Urinary bladder (tissue), 4 donors: ENCODE measurements at places on chromosomes 2 and 18. TPM values are rescaled to one million over a fixed set of nuclear protein-coding genes. Genes with fewer than 3 reads are reported as not detected.

DNA sequence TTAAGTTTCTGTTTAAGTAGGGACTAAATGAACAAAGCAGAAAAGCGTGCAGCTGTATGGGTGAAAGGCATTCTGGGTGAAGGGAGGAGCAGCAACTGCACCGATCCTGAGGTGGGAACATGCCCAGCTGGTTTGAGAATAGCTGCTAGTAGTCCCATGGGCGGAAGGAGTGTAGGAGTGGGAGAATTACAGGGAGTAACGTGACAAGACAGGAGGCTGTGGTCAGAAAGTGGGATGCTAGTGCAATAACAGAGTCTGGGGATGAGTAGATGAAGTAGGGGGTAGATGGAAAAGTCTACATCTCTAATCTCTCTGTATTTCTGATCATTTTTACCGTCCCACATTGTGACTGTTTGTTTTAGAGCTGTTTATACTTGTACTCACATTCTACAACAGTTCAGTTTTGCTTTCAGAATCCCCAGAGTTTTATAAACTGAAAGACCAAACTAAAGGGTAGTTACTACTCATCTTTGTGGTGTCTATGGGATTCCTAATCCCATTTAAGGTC, 118.9 kb downstream of the LCLAT1 start:
- DNase-seq = no peak

DNA sequence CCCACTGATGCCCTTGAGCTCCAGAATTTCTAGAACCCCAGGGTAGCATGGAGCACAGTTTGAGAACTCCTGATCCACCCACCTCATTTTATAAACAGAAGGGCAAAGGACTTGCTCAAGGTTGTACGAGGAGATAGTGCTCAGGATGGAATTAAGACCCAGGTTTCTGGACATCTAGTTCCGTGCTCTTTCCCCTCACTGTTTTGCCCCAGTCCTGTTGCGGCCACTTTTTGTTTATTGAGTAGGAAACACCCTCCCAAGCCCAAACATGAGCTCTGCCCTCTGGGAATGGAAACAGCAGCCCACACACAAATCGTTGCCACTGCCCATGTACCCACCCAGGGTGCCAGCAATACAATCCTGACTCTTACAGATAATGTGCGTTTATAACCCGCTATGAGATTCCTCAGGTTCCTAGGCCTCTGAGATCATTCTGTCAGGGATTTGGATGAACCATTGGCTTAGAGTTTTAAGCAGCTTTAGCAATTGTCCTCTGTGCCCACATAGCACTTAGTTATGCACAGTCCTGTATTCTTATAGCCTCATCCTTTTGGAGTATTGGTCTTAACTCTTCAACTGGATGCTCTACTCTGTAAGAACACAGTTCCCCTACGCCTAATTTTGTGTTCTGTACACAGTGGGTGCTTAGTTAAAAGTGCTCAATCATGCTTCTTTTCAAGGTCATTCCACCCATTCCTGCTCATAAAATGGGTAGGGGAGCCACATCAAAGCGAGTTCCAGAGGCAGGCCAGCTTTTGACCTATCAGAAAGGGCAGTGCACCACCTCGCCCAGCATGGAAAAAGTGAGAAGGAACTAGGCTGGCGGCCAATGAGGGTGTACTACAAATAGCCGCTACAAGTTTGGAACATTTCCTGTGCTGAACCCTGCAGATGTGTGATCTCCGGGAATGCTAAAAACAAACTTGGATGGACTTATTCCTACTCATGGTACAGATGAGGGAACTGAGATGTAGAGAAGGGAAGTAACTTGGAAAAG, 60.3 kb upstream of the IGFBP2 start:
- no peak for DNase-seq

GRCh38 chr2:80299661-80300060, 4.9 kb downstream of the LRRTM1 start:
- no peak for DNase-seq

DSC3 gene
- total RNA-seq = 9.4 TPM

- DNase-seq = no peak
Observed at GRCh38 chr2:12861344-12861930, 144.7 kb downstream of the TRIB2 start.

DNA sequence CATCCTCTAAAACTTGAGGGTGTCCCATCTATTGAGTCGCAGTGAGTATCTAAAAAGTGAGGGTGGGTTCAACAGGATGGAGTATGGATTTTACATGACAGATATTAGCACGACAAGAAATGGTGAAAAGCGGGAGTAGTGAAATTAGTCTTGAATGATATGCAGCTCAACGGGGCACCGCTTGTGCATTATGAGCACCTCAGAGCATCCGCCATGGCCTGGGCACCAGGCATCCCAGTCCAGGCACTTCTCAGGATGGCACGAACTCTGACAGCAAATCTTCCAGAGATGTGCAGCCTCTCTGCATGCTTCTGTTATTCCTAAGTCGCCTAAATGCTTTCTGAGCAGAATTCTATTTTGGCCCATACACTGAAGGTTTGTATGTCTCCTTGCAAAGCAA, 57.1 kb downstream of the ZNF516 start:
- no peak for DNase-seq

C2orf81 gene
- 0.74 TPM for total RNA-seq

SLC11A1 gene
- total RNA-seq = 1.7 TPM

GRCh38 chr2:203501873-203502272, 33.2 kb downstream of the RAPH1 start:
- DNase-seq = no peak

SCYGR6 gene
- total RNA-seq = not detected

ACKR3 gene
- total RNA-seq = 40.4 TPM

- no peak for DNase-seq
Observed at GRCh38 chr2:136381722-136382633, 264.0 kb upstream of the CXCR4 start.

- DNase-seq = no peak
Observed at GRCh38 chr2:22449696-22450095, 935.3 kb upstream of the KLHL29 start.

FN1 gene
- 1,853 TPM for total RNA-seq

GRCh38 chr2:53473775-53474311, 293.8 kb upstream of the CHAC2 start:
- no peak for DNase-seq

DNA sequence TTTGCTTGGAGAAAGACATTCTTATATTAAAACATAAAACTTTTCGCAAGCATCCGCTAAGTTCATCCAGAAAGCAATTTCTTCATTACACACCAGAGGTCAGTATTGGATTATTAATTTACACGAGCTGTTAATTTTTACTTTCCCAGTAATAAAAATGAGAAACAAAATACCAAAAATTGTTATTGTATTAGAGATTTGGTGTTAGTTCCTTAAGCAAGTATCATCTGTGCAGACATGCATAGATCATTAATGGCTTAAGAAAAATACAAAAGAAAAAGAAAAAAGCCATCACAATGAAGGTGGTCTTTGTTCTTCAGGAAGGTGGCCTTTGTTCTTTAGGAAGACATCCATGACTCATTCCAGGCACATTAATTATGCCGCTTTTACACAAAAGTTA, 53.6 kb upstream of the HNMT start:
- DNase-seq = peak; percentile 18

DNA sequence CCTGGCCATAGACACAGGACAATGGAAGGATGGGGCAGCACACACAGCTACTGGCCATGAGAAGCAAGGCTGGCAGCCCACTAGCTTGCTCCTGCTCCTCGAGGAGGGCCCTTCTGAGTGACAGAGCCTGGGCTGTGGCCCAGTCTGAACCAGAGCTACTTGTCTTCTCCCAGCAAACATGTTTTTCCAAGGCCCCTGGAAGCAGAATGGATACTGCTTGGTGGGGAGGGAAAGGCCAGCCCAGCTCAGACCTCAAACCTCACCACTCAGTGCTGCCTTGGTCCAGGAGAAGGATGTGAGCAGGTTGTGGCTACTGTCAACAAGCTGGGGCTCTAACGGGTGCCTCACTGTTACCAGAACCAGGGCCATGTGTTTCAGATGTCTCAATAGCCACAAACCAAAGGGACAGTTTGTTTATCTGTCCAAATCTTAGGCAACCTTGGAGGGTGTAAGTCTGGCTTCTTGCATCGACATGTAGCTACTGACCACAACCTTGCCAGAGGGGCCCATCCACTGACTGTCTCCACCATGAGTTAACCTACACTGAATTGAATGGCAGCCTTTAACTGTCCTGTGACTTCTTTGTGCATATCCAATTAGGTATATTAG, 98.6 kb downstream of the TGFA start:
- DNase-seq = no peak

- no peak for DNase-seq
Observed at GRCh38 chr18:11767935-11768334, 78.9 kb downstream of the GNAL start.

DNA sequence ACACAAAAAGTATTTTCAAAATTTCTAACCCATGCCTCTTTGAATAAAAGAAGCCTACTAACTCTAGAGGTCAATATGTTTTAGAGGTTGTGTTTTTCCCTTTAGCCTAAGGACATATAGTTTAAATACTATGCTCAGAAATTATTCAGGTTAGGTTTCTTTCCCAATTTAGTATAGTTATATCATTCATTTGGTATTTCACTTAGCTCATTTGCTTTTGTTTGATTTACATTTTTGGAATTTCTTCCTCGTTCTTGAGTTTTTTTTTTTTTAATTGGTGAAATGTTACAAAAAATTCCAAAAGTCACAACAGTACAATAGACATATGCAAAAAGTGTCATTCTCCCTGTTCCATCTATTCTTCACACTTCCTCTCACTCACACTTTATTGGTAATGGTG, 371.3 kb upstream of the TNP1 start:
- no peak for DNase-seq

DNA sequence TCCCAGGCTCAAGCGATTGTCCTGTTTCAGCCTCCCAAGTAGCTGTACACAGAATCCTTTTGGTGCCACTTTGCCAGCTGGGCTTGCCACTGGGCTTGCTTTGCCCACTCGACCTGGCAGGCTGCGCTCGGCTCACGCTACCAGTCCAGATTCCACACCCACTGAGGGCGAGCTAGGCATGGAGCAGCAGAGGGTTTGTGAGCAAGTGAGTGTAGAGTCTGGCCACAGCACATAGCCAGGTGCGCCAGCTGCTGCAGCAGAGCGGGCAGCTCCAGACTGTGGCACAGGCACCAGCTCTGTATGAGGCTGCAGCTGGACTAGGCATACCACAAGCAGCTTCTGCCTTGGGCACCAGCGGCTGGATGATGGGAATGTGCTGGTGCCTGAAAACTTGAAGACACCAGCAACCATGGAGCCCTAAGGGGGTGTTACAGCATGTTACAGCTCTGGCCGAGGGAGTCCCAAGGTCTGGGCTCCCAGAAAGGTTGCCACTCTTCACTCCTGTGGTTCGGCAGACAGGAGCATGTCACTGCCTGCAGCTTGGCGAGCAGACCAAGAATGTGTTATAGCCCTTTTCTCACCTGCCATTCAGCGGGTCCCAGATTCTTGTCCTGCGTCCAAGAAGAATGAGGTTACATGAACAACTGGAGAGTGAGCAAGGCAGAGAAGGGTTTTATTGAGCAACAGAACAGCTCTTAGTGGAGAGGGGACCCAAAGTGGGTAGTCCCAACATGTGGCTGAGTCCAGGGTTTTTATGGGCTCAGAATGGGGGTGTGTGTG, 12.9 kb downstream of the SMARCAL1 start:
- no peak for DNase-seq

GRCh38 chr2:234427081-234428061, 69.5 kb downstream of the ARL4C start:
- DNase-seq = no peak
